ENCODE measurements at places on chromosomes 6 and 20. TPM values are rescaled to one million over a fixed set of nuclear protein-coding genes. Genes with fewer than 3 reads are reported as not detected.

The HMGCLL1 gene
- total RNA-seq, result not detected

The PREX1 gene
- 1.3 TPM for total RNA-seq

The GABRR1 gene
- not detected for total RNA-seq

The GRM1 gene
- total RNA-seq, result not detected

The PRPH2 gene
- not detected for total RNA-seq

- DNase-seq, result no peak
These were observed 14.5 kb upstream of the DAAM2 start for GRCh38 chr6:39777661-39778060.

DNA sequence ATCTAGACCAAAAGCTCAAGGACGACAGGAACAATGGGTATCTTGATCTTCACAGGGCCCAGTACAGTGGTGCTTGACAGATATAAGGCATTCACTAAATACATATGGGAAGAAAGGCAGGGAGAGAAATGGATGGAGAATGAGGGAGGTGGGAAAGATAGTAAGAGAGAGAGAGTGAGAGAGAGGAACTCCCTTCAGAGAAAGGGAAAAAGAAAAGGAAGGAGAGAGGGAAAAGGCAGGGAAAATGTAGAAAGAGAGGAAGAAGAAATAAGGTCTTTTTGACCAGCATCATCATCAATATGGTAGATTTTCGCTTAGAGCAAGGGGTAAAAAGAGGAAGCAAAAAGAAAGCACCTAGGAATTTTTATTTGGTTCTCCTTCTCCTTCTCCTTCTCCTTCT is 760 bp upstream of the ANKRD66 start:
- no peak for DNase-seq

DNA sequence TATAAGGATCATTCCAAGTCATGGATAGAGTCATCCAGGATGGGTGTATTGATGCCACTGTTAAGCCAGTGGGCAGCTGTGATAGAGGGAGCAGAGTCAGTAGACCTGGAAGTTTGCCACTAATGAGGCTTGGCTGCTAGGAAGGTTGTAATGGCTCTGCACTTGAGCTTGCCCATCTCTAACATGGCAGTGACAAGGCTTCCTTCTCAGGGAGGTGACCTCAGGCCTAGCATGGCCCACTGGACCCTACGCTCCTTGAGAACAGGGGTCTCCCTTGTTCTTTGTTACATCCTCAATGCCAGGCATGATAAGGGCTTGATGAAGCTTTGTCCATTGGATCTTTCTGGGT is 155.1 kb downstream of the CD83 start:
- no peak for DNase-seq

- DNase-seq, result peak; percentile 21
These were observed 182.6 kb downstream of the RNGTT start for GRCh38 chr6:88780714-88781389.

GRCh38 chr6:31556307-31556706 is 8.9 kb downstream of the NFKBIL1 start:
- DNase-seq, result no peak

- no peak for DNase-seq
These were observed 6.1 kb upstream of the PM20D2 start for GRCh38 chr6:89139509-89140346.

All from foreskin keratinocyte (primary cell).